NCI-H1417 treated with DMSO at 0.1 percent for 48 hours (cell line): ENCODE measurements at places on chromosomes 2 and 18.

- DNase-seq = peak; percentile 40
Measured at GRCh38 chr18:37403100-37403781, 162.4 kb downstream of the CELF4 start.

DNA sequence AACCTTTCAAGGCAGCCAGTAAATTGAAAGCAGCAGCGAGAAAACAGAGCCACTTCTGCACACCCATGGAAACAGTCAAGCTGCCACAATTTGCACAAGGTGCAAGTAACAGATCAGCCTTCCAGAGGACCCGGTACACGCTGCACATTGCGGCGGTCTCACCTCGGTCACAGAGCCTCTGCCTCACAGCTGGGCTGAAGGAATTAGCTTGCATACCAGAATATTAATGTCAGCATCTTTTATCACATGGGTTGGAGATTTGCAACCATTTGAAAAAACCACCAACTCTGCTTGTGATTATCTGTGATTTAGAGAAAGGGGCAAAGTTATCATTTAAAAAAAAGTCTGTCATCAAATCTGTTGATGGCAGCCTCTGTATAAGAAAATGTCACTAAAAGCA lies 330.5 kb upstream of the TCF4 start:
- no peak for DNase-seq

DNA sequence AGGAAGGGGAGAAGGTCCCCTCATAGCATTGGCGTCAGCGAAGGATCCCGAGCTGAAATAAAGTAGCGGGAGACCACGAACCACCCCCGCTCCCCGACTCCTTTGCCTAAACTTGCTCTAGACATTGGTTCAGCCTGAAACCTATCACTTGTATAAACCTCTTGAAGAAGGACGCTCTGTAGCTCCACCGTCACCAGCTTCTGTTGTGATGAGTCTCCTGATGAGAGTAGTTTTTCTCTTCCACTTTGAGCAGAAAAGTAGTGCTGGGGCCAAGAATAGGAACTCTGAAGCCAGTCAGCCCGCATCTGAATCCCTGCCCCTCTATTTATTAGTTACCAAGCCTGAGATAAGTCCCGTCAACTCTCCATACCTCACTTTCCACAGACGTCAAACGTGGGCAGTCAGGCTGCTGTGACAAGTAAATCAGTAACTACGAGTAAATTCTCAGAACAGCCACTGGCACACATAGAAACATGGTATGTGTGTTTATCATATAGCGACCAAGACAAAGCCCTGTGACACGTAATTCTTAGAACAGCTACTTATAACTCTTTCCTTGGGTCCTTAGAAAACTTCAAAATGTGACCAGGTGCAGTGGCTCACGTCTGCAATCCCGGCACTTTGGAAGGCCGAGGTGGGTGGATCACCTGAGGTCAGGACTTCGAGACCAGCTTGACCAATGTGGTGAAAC lies 61.7 kb downstream of the CD226 start:
- no peak for DNase-seq

DNA sequence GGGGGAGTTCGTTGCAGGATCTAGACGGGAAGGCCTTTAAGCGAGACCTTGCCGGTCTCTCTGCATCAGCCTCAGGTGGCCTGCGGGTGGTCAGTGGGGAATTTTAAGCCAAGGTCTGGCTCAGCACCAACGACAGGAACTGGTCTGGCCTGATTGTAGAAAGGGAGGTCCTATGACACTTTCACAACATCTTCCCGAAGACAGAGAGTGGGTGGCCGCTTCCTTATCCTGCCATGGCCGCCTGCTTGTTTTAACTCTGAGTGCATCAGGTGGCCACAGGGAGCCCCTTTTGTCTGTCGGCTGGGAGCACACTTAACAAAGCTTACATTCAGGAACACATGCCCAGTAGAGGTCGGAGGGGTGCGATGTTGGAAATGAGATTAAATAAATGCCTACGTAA lies 363.7 kb upstream of the MYT1L start:
- DNase-seq = no peak

DNA sequence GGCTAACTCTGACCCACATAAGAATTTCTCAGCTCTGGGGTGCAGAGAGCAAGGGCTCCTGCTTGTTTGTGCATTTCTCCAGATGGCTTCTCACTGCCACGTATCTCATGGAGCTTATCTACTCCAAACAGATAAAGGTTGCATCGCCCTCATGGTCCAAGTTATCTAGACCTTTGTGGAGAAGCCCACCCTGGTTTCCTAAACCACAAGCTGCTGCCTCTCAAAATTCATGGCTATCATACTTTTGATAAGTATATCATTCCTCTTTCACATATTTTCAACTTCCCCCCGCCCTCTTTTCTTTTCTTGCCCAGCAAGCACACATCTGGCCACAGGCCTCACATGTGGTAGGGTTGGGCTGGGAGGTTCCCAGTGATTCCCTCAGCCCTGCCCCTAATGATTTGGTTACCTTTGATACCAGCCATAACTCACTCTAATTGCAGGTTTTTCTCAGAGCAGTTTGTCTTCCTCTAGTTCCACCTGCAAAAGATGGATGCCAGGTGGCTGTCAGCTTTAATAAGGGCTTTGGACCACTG lies 146.0 kb downstream of the RHBDD1 start:
- peak; percentile 39 for DNase-seq

- DNase-seq = no peak
Measured at GRCh38 chr2:156334496-156335478, 2.3 kb upstream of the NR4A2 start.
